Hematopoietic multipotent progenitor cell (in vitro differentiated cells): ENCODE measurements at places on chromosomes 7 and 10. TPM values are rescaled to one million over a fixed set of nuclear protein-coding genes. Genes with fewer than 3 reads are reported as not detected.
A peak's percentile ranks its signal among the peaks of the same experiment; 100 is the strongest.

DNA sequence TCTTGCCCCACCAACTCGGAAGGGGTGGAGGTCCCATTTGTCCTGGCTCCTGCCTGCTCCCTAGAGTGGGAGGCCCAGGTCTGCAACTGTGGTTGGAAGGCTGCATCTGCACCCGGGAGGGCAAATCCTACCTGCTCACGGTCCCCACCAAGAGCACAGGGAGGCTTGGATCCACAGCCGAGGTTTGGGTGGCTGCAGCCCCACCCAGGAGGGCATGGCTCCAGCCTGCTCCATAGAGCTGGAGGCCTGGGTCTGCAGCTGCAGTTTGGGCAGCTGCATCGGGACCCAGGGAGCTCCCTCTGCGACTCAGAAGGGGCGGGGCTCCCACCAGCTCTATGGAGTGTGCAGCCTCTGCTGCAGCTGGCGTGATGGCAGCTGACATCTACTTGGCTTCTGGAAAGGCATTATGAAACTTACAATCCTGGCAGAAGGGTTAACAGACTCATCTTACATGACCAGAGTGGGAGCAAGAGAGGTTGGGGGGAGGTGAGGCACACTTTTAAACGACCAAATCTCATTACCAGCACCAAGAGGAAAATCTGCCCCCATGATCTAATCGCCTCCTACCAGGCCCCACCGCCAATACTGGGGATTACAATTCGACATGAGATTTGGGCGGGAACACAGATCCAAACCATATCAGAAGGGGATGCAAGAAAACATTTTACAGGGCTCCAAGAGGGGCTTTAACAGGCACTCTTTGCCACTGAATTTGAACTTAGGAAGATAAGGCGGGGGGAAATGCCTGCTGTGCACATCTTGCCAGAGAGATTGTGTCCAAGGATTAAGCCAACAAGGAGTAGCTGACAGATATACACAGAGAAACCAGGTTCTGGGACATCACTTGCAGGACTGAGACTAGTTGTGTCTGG, 8.2 kb upstream of the BLVRA start:
- DNase-seq, result no peak

DNA sequence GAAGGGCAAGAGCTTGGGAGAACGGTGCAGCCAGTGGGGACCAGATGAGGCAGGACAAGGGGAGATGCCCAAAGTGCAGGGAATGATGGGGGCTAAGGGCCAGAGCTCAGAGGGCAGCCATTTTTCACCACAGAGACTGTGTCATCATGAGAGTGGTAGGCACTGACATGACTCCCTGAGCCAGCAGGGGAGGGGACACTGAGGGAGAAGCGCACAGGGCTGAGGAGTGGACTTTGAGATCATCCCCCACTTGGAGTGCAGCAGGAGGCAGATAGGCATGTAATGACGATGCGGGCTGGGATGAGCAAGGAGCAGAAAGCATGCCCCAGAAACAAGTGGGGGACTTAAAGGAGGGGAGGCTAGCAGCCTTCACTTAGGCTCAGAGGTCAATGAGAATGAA, 5.2 kb upstream of the SMKR1 start:
- DNase-seq, result no peak

- peak; percentile 71 for DNase-seq
These were observed 1.9 kb downstream of the INA start for GRCh38 chr10:103278862-103279298.

Gene IGFBP3
- total RNA-seq, result 0.27 TPM

GRCh38 chr7:57308631-57309408, 141.2 kb upstream of the ZNF716 start:
- DNase-seq, result no peak

Gene CPEB3
- total RNA-seq, result 1.9 TPM

GRCh38 chr7:44921607-44922350, 36.4 kb upstream of the PURB start:
- DNase-seq, result peak; percentile 90

- DNase-seq, result no peak
These were observed 2.4 kb downstream of the SH2B2 start for GRCh38 chr7:102289057-102289456.

Gene CFAP70
- total RNA-seq, result 1.1 TPM

Gene PNLIPRP3
- total RNA-seq, result not detected

DNA sequence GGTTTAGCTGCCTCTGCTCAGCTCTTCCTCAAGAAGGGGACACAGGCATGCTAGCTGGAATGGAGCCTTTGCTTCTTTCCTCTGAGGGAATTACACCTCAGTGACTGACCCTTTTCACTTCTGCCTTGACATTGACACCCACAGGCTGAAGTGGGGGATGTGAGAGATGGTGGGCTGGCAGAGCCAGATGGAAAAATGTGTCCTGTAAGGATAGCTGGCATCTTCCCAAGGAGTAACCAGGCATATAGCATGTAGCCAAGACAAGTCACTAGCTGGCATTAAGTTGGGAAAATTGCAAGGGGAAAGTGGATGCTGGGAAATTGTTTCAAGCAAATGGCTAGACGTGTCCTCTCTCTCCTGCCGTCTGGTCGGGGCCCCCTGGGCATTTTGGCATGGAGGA, 19.9 kb downstream of the STMP1 start:
- DNase-seq, result no peak

Gene MYH16
- not detected for total RNA-seq

Gene NCF1
- total RNA-seq, result 2.2 TPM

GRCh38 chr10:6091630-6092029, 2.8 kb downstream of the RBM17 start:
- no peak for DNase-seq

GRCh38 chr7:25626451-25627131, 398.3 kb upstream of the NPVF start:
- DNase-seq, result no peak

Gene LRRD1
- total RNA-seq, result under 0.01 TPM

DNA sequence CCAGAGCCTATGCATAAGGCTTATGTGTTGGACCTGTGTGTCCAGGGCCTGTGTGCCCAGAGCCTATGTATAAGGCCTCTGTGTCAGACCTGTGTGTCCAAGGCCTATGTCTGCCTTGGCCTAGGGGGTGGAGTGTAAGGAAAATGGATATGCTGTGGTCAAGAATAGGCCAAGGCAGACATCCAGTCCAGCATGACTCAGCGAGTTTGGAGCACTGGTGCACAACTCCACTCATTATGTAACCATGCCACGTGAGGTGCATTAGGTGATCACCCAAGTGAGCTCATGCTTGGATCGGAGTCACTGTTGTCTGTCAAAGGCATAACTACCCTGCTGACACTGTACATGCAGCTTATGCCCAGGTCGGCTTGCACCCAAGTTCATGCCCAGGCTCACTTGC, 238.9 kb downstream of the CACNA2D1 start:
- DNase-seq, result no peak

Gene TNKS2
- 20.2 TPM for total RNA-seq

DNA sequence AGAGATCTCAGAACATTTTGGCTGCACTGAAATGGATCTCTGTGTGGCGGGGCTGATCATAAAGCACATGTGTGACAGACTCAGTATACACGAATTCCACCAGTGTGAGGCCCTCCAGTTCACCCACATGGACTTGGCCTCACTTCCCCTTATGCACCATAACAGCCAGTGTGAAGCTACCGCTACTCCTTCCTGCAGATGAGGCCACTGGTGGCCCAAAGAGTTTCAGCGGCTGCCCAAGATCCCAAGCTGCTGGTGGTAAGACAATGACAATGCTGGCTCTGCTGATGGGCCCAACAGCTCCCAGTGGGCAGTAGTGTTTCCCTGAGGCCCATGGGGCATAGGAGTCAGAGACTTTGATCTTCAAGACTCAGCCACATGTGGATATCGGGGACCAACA, 21.0 kb upstream of the C10orf71 start:
- no peak for DNase-seq

DNA sequence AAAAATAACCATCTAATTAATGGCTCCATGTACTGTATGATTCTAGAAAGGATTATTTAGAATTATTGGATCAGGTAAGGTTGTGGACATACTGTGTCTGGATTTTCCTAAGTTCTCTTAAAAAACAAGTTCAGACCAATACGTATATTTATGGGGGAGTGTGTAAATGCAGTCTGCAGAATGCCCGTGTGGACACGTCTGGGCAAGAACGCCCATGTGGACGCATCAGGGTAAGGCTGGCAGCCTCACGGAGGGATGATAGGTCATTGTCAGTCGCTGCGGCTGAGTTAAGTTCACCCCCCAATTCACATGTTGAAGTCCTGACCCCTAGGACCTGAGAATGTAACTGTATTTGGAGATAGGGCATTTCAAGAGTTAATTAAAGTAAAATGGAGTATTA, 160.0 kb upstream of the SHH start:
- DNase-seq, result no peak

Gene SLC13A4
- total RNA-seq, result not detected

DNA sequence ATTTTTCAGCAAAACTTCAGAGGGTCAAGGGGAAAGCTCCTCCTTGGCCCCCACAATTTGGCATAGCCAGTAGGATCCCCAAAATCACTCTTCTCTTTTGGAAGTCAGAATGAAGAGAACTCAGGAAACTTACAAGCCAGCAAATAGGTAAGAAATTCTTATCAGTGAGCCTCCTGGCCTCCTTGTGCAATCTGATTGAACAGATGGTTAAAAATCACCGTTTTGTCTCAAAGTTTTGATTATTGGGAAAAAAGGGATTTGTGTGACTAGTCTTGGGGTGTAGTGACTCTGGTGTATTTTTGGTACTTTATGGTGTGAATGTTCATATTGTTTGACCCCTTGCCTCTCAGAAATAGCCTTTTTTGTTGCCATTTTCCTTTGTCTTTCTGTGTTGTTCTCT, 56.2 kb downstream of the HTR7 start:
- no peak for DNase-seq

- DNase-seq, result peak; percentile 76
These were observed 52.1 kb downstream of the POLL start for GRCh38 chr10:101535949-101536348.

GRCh38 chr7:17370901-17371585, 72.6 kb downstream of the AHR start:
- DNase-seq, result no peak

DNA sequence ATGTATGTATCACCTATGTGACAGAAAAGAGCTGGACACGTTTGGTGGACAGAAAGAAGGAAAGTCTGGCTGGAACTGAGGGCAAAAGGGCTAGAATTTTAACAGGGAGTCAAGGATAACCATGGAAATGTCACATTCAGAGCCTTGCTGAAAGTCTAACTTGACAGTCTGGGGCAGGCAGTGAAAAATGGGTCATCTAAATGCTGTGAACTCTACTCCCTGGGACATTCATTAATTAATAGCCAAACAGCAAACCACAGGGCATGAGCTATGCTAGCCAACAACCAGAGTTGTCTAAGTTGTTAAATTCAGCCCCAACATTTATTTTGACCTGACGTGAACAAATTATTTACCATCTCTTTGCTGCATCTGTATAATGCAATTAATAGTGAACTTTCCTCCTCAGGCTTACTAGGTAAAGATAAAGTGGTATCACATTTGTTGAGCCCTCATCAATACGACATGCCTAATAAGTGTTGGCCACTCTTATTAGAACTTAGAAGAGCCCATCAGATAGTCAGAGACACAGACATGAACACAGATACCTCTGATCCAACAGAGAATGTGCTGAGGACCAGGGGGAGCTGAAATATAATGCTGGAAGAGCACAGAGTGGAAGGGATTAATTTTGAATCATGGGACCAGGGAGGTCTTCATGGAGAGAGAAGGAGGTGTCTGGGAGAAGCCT, 109.9 kb downstream of the SORCS1 start:
- DNase-seq, result no peak

Gene NUP42
- 28.0 TPM for total RNA-seq

- DNase-seq, result no peak
These were observed 41.9 kb downstream of the PDGFA start for GRCh38 chr7:477626-478220.

GRCh38 chr10:103069453-103070331, 123.4 kb downstream of the NT5C2 start:
- DNase-seq, result peak; percentile 76

- DNase-seq, result no peak
These were observed 56.3 kb downstream of the PRPF18 start for GRCh38 chr10:13643016-13643415.

- no peak for DNase-seq
These were observed 45.8 kb downstream of the SUFU start for GRCh38 chr10:102549549-102549948.

- DNase-seq, result peak; percentile 89
These were observed 212.8 kb downstream of the MAD1L1 start for GRCh38 chr7:2019711-2020511.

Gene OPN4
- not detected for total RNA-seq

DNA sequence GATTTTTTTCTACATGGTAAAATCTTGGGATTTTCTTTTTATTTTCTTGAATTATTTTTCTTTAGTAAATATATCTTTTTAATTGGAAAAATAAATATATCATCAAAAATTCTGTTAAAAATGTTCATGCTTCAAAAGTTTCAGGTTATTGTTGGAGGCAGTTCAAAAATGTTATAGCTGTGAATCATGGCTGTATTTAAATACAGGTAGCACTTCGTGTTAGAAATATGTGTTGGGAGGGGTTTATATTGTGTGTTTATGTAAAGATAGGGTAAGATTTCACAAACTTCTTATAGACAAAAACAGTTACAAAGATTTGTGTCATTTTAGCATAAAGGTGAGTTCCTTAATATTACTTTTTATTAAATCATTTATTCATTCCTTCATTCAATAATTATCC, 60.4 kb downstream of the HDAC9 start:
- DNase-seq, result no peak

GRCh38 chr10:92891885-92892690, 43.8 kb downstream of the EXOC6 start:
- DNase-seq, result no peak

DNA sequence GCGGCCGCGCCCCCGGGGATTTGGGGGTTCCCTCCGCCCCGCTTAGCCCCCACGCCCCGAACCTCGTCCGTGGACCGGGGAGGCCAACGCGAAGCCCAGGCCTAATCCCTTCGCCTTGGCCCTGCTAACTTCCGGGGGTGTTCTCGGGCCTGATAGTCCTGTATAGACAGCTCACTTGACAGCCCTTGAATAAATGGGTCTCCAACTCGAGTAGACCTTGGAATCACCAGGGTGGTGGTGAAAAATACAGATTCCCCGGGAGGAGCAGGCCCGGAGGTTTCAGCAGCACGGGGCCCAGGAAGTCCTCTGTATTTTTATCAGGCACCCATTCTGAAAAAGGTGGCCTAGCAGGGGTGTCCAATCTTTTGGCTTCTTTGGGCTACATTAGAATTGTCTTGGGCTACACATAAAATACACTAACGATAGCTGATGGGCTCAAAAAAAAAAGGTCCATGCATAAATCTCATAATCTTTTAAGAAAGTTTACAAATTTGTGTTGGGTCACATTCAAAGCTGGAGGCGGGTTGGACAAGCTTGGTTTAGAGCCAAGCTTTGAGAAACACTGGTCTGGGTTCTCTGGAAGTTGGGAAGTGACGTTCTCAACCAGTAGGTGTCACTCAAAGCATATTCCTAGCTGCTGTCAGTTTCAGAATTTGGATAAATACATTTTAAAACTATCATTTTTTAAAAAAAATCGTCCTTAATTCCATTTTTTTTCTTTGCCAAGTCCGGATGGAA, 221.7 kb downstream of the PHTF2 start:
- DNase-seq, result peak; percentile 60

Gene SAMD8
- total RNA-seq, result 13.2 TPM
